Omental fat pad (tissue), 4 donors: ENCODE measurements at places on chromosomes 13 and 19.

- DNase-seq = no peak
These were observed 66.8 kb downstream of the TDRD3 start for GRCh38 chr13:60463787-60464186.

- no peak for DNase-seq
These were observed 10.8 kb downstream of the F2RL3 start for GRCh38 chr19:16899566-16900075.

DNA sequence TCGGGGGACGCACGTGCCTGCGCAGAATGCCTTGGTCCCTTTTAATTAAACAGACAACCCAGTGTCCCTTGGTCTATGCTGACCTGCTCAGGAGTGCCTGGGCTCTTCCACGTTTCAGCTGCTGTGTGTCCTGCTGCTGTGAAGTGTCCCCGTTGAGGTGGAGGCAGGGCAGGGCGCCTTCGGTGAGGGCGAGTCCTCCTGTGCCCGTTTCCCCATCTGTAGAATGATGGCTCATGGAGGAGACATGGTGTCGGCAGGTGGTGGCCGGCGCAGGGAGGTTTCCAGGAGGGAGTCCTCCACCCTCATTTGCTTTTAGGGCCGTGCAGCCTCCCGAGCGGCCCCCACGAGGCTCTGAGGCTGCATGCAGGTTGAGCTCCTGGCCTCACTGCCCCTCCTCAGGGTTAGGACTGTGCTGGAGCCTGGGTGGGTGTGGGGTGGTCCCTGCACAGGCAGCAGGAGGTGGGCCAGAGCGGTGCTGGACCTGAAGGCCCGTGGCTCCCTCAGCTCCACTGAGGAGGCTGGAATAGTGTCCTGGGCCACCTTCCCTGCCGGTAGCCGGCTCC lies 8.8 kb downstream of the STK11 start:
- no peak for DNase-seq

- no peak for DNase-seq
These were observed 8.6 kb downstream of the MIR17HG start for GRCh38 chr13:91355826-91356710.

DNA sequence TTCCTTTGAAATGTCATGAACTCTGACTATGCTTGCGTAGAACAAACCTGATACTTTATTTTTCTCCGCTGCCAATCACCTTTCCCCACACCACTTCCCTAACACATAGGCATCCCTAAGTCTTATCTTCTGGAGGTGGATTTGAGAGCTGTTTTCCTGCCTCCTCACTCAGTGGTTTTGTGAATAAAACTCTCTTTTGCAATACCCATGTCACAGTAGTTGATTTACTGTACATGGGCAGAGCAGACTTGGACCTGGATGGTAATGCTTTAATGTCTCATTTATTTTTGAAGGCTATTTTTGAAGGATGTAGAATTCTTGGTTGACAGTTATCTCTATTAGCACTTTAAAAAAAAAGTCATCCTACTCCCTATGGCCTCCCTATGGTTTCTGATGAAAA lies 881.8 kb downstream of the SLITRK5 start:
- DNase-seq = no peak
